Non-pigmented ciliary epithelial cell (primary cell): ENCODE measurements at places on chromosomes 11 and 22.

- no peak for DNase-seq
Observed at GRCh38 chr11:94196363-94196762, 67.7 kb downstream of the PANX1 start.

DNA sequence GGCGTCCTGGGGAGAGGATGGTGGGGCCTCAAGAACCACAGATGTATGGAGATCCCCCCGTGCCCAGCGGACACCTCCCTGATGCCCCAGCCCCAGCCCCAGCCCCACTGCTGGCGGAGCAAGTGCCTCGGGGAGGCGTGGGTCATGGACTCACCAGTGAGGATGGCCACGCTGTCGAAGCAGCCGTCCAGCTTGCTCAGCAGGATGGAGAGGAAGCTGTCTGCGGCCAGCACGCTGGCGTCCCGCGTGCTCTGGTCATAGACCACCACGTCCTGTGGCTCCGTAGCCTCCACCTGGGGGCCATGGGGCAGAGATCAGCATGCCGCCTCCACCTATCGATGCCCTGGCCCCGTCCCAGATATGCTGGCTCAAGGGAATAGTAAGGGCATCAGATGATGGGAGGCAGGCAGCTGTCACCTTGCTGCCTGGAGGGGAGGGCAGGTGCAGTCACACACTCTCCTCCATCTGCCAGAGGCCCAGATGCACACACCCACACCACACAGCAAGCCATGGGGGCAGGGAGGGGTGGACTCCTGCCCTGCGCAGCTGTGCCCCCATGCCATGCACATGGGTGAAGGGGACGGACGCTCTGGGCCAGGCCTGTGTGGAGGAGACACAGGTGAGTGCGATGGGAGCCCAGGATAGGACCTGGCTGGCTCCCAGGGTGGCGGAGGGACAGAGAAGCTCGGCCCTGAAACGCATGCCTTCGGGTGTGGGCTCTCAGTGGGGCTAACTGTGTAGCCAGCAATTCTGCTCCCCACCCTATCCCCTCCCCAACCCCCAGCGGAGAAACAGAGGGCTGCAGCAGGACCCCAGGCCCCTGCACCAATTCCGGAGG, 8.2 kb downstream of the DUSP8 start:
- no peak for DNase-seq

- no peak for DNase-seq
Observed at GRCh38 chr11:75223954-75224643, 16.5 kb upstream of the TPBGL start.

DNA sequence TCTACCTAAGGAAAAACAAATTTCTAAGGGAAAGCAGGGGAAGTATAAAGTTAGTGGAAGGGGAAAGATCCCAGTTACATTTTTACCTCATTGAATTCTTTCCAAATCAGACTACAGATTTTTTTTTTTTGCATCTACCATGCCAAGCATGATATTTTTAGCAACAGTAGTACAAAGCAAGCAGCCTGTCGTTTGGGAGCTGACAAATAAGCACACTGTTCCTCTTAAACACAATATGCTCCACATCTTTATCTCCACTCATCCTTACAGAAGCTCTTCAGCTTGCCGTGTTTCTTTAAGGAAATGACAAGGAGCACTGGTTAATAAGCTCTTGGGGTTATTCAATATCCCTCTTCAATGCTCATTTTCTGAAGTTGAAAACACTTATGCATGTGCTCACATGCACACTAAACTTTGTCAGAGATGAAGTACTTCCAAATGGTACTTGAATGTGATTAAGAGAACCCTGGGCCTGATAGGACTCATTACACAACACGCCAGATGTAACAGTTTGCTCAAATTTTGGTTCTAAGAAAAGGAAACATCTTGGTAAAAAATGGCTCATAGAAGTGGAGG, 53.8 kb downstream of the PAX6 start:
- DNase-seq, result no peak

GRCh38 chr11:12581923-12582322, 92.3 kb upstream of the TEAD1 start:
- peak; percentile 77 for DNase-seq

- no peak for DNase-seq
Observed at GRCh38 chr11:8937159-8937558, 4.4 kb upstream of the C11orf16 start.

DNA sequence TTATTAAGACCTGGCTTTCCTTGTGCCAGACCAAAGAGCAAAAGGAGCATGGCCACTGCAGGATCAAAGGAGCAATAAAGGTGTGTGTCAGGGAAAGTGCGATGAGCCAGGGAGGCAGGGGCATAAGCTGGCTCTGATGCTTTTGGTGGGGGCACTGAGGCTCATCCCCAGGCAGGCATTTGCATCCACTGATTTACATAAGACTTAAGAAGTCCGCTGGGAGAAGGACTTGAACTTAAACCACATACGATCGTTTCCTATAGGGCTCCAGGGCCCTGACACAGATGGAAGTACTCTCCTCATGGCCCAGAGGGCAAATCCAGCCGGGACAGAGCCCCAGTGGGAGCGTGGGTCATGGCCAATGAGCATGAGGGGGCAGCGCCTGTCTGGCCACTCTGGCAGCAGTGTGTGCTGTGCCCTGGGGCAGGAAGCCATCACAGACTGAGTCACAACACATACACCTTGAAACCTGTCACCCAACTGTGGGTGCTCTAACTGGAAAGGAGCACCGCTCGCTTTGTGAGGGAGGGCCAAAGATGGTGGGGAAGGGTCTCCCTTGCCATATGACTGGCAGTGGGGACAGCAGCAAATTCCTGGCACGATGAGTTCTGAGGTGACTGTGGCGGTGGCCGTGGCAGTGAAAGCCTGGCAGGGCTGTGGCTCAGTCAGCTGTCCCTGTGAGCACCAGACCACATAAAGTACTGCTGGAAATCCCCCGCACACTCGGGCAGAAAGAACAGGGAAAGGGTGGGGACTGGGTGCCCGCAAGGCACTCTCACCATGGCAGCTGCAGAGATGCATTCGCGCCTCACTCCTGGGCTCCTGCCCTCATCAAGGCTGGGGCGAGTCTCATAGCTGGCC, 79.4 kb upstream of the LMO1 start:
- no peak for DNase-seq

DNA sequence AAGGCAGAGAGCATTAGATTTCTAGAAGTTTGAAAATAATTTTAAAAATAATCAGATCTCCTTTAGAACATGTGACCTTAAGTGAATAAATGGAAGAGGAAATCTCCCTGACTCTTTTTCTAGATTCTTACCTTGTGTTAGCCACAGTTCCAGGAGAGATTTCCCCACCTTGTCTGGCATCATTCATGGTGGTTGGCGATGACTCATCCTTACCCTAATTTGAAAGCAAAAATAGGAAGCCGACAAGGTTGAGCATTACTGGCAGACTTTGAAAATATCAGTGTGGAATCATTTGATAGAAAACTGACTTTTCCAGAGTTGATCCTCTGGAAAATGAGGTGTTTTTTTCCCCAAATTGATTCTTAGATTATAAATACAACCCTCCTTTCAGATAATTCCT, 48.1 kb downstream of the CNTN5 start:
- no peak for DNase-seq

DNA sequence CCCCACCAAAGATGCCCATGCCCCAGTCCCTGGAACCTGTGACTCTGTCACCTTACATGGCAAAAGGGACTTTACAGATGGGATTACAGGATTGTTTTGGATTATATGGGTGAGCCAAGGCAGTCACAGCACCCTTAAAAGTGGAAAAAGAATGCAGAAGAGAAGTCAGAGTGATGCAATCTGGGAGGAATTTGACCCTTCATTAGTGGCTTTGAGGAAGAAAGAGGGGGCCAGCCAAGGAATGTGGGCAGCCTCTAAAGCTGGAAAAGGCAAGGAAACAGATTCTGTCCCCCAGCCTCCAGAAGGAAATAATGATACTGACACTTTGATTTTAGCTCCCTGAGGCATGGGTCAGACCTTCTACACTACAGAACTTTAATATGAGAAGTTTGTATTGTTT, 257.3 kb upstream of the ISX start:
- no peak for DNase-seq

DNA sequence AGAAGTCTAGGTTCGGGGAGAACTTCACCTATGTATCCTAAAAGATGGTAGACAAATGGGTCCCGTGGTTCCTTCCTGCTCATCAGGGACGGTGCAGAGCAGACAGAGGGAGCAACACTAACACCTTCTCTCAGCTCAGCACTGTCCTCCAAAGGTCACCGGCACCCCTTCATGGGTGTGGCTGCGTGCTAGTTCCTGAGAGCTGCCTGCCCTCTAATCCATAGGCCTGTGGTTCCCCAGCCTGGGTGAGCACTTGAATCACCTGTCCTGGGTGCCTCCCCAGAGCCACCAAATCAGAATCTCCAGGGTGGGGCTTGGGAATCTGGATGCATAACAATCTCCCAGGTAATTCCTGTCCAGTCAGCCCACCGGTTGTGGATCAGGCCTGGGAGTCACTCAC, 113.9 kb upstream of the TMEM45B start:
- no peak for DNase-seq

DNA sequence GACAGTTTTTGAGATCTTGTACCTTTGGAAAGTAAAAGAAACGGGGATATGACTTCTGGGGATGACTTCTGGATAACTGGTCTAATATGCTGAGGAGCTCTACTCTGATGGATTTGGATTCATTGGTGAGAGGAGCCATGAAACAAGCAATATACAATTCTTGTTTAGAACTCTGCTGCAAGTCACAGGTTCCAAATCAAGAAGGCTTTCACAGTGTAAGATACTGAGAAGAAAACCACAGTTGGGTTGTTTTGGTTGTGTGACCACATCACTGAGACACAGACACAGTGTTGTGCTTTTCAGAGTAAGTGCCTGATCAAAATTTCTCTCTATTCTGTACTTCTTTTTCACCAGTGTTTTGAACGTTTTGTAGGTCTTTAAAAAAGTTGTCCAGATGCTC, 13.1 kb upstream of the UCP2 start:
- DNase-seq, result no peak
